ENCODE measurements at places on chromosomes 12 and 14. TPM values are rescaled to one million over a fixed set of nuclear protein-coding genes. Genes with fewer than 3 reads are reported as not detected.

Gene LRRC10
- polyA plus RNA-seq = 0.05 TPM

DNA sequence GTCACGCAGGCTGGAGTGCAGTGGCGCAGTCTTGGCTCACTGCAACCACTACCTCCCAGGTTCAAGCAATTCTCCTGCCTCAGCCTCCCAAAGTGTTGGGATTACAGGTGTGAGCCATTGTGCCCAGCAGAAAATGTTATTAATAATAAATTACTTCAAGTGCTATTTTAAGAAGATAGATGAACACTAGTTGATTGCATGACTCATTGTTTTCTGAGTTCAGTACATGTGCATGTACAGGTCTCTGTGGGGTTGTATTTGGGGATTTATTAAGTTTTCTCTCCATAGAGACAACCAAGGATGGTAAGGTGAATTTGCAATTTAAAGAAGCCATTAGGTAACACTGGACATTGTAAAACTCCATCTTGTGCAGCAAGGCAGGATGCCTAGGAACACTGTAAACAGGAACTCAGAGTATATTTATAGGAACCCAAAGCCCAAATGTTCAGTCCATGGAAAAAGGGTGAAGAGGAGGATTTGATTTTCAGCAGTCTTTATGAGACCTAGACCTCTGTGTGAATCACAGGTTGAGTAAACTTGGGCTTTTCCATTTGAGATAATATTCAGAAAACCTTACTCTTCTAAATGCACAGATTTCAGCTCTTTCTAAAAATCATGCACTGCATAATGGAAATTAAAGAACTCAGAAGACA, 49.3 kb upstream of the TMPO start:
- no peak for DNase-seq

DNA sequence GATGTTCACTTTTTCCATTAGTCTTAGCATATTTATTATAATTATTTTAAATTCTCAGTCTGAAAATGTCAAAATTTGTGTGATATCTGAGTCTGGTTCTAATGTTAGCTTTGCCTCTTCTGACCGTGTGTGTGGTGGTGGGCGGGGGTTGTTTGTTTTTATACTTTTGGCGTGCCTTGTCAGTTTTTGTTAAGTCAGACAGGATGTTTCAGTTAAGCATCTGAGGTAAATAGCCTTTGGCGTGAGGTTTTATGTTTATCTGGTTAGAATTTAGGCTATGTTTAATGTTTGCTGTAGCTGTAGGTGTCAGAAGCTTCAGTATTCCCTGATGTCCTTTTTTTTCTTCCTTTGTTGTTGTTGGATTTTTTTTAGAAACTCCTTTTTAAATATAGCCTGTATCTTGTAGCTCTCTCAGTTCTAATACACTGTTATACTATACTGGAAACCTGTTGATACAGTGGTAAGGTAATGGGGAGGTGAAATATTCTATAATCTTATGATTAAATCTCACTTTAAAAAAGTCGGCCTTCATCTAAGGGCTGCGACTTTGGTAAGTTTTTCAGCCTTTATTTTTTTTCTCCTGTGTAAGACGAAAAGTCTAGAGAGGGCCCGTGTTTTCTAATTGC, 111.6 kb downstream of the SCAF11 start:
- DNase-seq = no peak

Gene TAS2R19
- polyA plus RNA-seq = 1.3 TPM

Gene RAB15
- polyA plus RNA-seq = 36.7 TPM

- DNase-seq = no peak
These were observed 11.1 kb downstream of the ACTR6 start for GRCh38 chr12:100211698-100212097.

DNA sequence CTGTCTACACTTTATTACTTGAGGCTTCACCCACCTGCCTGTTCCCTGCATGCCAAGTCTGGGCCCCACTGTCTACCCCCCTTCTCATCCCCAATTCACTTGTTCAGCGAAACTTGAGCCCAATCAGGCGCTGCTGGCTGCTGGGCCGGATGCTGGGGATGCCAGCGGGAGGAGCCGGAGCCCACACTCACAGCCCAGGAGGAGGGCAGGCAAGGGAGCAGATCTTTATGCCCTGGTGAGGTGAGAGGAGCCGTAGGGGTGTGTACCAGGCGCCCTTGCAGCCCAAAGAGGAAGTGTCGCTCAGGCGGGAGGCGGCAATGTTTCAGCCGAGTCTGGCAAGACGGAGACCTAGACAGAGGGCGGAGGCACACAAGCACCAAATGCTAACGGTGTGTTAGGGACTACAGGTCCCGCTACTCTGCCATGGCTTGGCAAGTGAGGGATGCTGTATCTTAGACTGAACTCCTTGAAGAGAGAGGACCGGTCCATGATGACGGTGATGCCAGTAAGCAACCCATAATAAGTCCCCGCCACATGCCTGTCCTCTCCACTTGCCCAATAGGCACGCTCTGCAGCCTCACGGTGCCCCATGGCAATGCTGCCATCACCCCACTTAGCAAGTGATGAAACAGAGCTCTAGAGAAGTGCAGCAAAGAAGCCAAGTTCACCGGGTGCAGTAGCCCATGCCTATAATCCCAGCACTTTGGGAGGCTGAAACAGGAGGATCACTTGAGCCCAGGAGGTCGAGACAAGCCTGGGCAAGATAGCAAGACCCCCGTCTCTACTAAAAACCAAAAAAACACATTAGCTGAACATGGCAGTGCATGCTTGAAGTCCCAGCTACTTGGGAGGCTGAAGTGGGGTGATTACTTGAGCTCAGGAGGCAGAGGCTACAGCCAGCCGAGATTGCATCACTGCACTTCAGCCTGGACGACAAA, 41.6 kb downstream of the LRRC74A start:
- DNase-seq = no peak

Gene PNP
- 10.6 TPM for polyA plus RNA-seq

DNA sequence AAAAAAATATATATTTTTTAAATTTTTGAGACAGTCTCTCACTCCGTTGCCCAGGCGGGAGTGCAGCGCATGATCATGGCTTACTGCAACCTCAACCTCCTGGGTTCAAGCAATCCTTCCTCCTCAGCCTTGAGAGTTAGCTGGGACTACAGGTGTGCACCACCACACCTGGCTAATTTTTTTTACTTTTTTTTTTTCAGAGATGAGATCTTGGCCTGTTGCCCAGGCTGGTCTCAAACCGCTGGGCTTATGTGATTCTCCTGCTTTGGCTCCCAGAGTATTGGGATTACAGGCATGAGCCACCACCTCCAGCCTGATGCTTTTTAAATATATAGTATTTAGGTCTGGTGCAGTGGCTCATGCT, 24.5 kb downstream of the MDM2 start:
- DNase-seq = no peak

Measured in forelimb muscle (tissue), 1 donor.